Thymus (tissue), 14 donors: ENCODE measurements at places on chromosomes 6 and 20. TPM values are rescaled to one million over a fixed set of nuclear protein-coding genes. Genes with fewer than 3 reads are reported as not detected.

DNA sequence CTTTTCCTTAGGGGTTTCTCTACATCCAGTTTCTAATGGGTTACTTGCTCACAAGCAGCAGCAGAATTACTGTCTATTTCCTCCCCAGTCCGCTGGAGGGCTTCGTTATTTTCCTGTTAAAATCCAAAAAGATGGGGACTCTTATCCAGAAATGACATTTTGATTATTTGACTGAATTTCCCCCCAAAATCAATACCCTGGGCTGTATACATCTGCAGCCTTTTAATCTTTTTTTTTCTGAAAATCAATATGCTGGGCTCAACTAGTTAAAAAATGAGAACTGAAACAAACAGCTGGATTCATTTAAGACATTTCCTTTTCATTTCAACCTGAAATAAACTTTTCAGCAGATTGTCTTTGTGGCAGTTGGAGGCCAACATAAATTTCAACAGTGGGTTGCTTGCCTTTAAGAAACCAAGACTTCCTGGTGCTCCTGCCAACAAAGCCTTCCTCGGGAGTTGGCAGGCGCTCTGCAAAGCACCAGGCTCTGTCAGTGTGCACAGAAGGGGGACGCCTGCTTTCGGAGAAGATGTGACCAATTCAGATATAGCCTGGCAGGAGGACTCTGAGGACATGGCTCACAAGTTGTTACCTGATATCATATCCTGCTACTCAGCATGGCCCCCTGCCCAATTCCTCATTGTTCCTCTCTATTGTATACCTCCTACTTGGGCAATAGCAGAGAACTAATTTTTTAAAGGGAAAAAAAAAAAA, 204.7 kb upstream of the ARG1 start:
- no peak overlapping the region for H3K4me3 ChIP-seq
- H3K36me3 ChIP-seq = no peaks in the 10 kb centered on the region
- H3K27me3 ChIP-seq = no peaks in the 10 kb centered on the region
- peak; percentile 15 for DNase-seq
- no peaks in the 10 kb centered on the region for H3K4me1 ChIP-seq

DNA sequence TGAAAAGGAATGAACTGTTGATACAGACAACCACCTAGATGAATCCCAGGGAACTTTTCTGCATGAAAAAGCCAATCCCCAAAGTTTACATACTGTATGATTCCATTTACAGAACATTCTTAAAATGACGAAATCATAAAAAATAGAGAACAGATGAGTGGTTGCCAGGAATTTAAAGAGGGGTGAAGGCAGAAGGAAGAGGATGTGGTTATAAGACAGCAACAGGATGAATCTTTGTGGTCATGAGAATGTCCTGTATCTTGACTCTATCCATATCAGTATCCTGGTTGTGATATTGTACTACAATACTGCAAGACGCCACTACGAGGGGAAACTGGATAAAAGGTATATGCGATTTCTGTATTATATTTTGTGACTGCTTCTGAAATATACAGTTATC, 70.1 kb upstream of the EMILIN3 start:
- DNase-seq = no peak
- no peak overlapping the region for H3K27ac ChIP-seq
- H3K27me3 ChIP-seq = no peaks in the 10 kb centered on the region
- no peaks in the 10 kb centered on the region for H3K4me1 ChIP-seq

DNA sequence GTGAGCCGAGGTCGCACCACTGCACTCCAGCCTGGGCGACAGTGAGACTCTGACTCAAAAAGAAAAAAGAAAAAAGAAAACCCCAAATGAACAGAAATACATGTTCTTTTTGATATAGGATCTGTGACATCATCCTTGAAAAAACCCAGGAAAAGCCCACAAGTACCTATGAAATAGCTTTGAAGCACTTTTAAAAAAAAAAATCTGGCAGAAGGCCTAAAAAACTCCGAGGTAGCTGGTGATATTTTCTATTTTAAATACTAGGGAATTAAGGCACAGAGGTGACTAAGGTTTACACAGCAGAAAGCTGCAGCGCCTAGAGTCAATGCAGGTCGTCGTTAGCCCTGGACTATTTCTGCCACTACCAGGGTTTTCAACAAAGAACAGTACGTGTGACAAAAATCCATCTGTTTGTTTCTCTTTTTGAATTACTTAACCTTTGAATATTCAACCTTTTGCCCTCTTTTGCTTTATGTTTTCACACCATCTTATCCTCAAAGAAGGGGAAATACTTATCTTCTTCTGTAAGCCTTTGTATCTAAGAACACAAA, 39.4 kb upstream of the EEF1A1 start:
- no peak for DNase-seq
- H3K4me3 ChIP-seq = no peak overlapping the region
- H3K36me3 ChIP-seq = no peaks in the 10 kb centered on the region
- no peaks in the 10 kb centered on the region for H3K4me1 ChIP-seq

GRCh38 chr6:4253604-4254231, 118.3 kb upstream of the ECI2 start:
- no peak overlapping the region for H3K4me3 ChIP-seq
- no peak for DNase-seq
- H3K27ac ChIP-seq = peak overlapping the region; percentile 61
- H3K27me3 ChIP-seq = no peaks in the 10 kb centered on the region
- no peaks in the 10 kb centered on the region for H3K36me3 ChIP-seq
- H3K4me1 ChIP-seq = no peaks in the 10 kb centered on the region

DNA sequence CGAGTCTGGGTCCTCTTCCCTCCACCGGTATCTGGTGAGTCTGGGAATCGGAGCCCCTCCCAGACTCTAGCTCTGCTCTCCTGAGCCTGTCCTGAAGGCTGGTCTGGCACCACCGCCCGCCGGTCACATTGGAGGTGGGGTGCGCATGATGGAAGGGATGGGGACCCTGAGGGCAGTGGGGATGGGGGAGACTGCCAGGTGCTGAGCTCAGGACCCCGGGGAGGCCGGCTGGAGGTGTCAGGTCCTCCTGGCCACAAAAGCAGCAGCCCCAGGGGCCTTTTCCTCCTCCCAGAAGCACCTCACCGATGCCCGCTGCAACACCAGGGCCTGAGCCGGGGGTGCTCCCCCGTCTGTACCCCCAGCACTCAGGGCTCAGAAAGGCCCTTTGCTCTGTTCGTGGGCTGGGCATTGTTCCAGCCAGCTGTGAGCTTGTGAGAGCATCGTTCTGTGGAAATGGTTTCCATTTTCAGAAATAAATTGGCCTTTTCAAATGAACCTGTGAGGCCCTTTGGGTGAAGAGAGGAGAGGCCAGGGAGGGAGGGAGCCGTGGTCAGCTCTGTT, 2.5 kb upstream of the NPBWR2 start:
- no peak overlapping the region for H3K4me3 ChIP-seq
- H3K36me3 ChIP-seq = no peaks in the 10 kb centered on the region
- peaks cover 13% of the 10 kb centered on the region for H3K27me3 ChIP-seq
- no peak for DNase-seq
- peaks cover 11% of the 10 kb centered on the region for H3K4me1 ChIP-seq

DNA sequence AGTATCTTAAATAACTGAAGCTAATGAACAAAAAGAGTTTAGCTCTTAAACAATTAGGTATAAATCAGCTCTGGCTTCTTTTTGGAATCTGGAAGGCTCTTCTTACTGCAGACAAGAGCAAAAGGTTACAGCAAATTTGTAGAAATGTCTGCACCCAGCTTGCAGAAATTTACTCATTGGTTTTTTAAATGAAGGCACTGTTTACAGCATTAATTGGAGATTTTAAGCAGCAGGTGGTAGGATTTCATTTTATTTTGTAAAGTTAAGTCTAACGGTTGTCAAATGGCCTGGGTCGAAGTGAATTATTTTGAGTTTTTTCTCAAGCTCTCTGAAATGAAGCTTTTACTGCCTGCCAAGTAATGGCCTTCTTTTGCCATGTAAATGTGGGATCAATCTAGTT, 102.1 kb downstream of the NRSN1 start:
- H3K4me1 ChIP-seq = no peaks in the 10 kb centered on the region
- H3K4me3 ChIP-seq = no peak overlapping the region
- no peak overlapping the region for H3K27ac ChIP-seq
- no peak for DNase-seq
- H3K27me3 ChIP-seq = no peaks in the 10 kb centered on the region
- H3K36me3 ChIP-seq = no peaks in the 10 kb centered on the region

GRCh38 chr6:79077715-79078074, 359 bp downstream of the PHIP start:
- H3K4me3 ChIP-seq = peak overlapping the region; percentile 97
- peak overlapping the region; percentile 92 for H3K27ac ChIP-seq
- H3K4me1 ChIP-seq = no peaks in the 10 kb centered on the region
- H3K36me3 ChIP-seq = no peaks in the 10 kb centered on the region

DNA sequence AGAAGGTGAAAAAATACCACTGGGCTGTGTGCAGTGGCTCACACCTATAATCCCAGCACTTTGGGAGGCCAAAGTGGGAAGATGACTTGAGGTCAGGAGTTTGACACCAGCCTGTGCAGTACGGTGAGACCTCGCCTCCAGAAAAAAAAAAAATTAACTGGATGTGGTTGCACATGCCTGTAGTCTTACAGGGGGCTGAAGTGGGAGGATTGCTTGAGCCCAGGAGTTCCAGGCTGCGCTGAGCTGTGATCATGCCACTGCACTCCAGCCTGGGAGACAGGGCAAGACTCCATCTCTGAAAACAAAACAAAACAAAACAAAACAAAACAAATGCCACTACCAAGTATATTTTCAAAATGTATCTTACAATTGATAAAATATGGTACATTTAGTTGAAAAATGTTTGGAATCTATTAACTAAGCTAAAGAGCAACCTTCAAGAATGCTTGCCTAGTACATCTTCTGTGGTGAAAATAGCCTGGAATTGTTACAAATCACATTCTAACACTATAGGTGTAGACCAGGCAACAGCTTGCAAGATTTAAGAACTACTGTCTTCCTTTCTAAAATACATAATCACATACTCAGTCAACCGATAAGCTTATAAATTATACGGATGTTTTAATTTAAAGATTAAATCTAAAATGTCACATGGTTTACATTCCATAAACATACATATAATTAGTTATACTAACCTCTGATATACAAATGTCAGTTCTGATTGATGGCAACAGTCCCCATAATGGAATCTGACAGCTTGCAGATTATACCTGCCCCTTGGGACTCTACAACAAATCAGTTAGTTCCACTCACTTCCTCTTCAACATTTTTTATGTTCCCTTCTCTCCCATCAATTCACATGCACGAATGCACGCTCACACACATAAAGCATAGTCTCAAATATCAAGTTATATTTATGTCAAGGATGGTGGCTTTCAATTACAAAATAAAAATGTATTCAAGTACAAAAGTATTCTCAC, 150.8 kb downstream of the ASCC3 start:
- H3K4me1 ChIP-seq = no peaks in the 10 kb centered on the region
- H3K27me3 ChIP-seq = no peaks in the 10 kb centered on the region

GRCh38 chr6:149446791-149447376, 37.9 kb downstream of the ZC3H12D start:
- H3K4me1 ChIP-seq = peaks cover 10% of the 10 kb centered on the region
- no peaks in the 10 kb centered on the region for H3K36me3 ChIP-seq

DNA sequence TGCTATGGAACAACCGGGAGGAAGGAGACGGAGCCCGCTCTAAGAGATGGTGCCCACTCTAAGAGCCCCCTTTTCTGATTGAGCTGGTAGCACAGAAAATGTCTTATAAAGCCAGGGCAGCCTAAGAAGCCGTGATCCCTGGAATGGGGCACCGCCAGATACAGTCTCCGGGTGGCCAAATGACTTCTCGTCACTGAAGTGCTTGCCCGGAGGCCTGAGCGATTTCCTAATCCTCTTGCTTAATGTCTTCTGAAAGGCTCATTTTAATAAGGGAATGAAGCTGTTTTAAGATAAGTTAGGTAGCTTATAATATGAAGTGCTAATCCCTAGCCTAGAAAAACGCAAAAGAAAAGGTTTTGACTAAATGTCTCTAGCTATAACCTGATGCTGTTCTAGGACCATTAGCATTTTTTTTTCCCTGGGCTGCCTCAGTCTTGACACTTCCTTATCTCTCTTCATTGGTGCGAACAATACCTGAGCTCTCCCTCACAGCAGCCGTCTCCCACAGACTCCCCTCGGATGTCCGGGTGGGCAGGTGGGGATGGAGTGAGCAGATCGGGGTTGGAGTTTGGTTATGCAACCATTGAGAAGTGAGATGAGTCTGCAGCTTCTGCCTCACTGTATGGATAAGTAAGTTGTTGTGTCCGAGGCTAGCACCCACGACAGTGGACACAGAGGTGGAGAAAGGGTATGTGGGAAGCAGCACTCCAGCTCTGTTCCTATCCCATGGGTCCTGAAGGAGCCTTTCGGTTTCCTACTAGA, 559.4 kb upstream of the AGPAT4 start:
- no peak overlapping the region for H3K27ac ChIP-seq
- DNase-seq = no peak
- H3K27me3 ChIP-seq = no peaks in the 10 kb centered on the region
- H3K36me3 ChIP-seq = no peaks in the 10 kb centered on the region
- H3K4me1 ChIP-seq = peaks cover 4% of the 10 kb centered on the region

The CDSN gene
- total RNA-seq = 0.05 TPM
